Central memory CD4-positive, alpha-beta T cell (primary cell): ENCODE measurements at places on chromosomes 3 and 15.
A peak's percentile ranks its signal among the peaks of the same experiment; 100 is the strongest.

GRCh38 chr3:71090207-71090606 is 493.3 kb downstream of the FOXP1 start:
- DNase-seq, result no peak

GRCh38 chr3:134505485-134505884 is 19.6 kb downstream of the CEP63 start:
- DNase-seq, result no peak

- DNase-seq, result no peak
Measured at GRCh38 chr3:45606991-45607712, 12.6 kb downstream of the LIMD1 start.

- DNase-seq, result no peak
Measured at GRCh38 chr3:32136703-32137102, 30.3 kb downstream of the GPD1L start.

GRCh38 chr15:66897416-66897815 is 168.0 kb upstream of the SMAD3 start:
- DNase-seq, result no peak

DNA sequence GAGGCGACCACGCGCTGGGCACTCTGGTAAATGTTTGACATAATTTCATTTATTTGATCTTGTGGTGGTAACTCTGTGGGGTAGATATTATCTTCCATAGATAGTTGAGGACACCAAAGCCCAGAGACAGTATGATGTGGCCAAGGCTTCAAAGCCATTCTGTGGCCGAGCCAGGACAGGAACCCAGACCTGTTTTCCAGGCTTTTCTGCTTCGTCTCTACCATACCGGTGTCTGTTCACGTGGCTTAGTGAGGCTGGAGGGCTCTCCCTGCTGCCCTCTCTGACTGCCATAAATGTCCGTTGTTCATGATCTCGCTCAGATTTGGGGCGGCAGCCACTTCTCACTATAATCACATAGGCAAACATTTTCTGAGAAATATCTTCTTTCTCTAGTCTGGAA is 134.7 kb downstream of the PEX5L start:
- no peak for DNase-seq

DNA sequence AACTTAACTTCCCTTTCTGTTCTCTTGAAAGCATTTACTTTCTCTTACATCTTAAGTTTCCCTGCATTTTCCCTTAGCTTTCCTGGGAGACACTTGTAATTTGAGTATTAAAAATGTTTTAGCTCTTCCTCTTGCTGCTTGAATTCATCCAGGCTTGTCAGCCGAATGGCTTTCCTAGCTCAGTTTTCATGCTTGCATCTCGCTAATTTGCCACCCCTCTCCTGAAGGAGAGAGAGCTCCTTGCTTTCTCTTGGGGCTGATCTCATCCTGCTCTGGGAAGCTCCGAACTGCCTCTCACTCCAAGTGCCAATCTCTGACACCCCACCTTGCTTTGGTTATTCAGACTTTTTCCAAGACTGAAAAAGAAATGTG is 374.6 kb upstream of the TBL1XR1 start:
- DNase-seq, result no peak

DNA sequence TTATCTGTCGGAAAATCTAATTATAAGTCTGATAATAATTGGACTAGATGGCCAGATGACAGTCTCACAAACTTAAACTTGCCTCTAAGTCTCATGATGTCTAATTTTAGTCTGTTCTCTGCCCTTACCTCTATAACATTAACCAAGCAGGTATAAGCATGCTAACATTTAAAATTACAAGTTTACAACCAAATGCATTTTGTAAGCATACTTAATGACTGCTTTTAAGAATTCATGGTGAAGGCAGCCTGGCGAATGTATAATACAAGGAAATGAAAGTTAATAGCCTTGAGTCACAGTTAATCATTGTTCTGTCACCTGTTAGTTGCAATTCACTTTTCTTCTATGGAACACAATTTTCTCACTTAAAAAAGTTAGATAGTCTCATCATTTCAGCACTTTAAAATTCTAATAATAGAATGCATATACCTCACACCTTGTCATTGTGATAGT is 16.5 kb downstream of the BCHE start:
- no peak for DNase-seq

- no peak for DNase-seq
Measured at GRCh38 chr3:71521940-71522876, 61.3 kb downstream of the FOXP1 start.

DNA sequence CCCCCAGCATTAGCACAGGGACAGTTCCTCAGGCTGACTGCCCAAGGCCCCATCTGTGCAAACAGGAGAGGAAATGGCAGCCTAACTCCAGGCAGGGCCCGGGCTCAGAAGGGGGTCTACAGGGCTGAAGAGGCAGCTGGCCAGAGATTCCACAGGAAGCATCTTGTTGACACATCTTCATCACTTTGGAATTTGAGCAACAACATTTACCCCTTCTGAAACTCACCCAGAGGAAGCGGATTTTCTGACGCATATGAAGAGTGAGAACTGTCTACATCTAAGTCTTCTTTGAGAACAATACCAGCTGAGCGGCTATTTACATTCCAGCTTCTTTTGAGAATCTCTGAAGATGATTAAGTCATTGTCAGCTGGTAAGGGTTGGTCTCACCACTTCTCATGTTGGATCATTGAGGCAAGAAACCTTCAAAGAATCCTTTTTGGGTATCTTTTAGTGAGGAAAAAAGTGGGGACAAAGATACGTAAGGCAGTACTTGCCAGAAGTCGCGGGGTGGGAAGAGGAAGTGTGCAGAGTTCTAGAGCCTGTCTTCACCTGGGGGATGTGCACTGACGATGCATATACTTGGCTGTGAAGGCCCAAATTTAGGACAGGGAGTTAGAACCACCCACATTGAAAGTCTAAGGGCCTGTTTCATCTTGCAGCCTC is 25.4 kb upstream of the SRP14 start:
- no peak for DNase-seq

DNA sequence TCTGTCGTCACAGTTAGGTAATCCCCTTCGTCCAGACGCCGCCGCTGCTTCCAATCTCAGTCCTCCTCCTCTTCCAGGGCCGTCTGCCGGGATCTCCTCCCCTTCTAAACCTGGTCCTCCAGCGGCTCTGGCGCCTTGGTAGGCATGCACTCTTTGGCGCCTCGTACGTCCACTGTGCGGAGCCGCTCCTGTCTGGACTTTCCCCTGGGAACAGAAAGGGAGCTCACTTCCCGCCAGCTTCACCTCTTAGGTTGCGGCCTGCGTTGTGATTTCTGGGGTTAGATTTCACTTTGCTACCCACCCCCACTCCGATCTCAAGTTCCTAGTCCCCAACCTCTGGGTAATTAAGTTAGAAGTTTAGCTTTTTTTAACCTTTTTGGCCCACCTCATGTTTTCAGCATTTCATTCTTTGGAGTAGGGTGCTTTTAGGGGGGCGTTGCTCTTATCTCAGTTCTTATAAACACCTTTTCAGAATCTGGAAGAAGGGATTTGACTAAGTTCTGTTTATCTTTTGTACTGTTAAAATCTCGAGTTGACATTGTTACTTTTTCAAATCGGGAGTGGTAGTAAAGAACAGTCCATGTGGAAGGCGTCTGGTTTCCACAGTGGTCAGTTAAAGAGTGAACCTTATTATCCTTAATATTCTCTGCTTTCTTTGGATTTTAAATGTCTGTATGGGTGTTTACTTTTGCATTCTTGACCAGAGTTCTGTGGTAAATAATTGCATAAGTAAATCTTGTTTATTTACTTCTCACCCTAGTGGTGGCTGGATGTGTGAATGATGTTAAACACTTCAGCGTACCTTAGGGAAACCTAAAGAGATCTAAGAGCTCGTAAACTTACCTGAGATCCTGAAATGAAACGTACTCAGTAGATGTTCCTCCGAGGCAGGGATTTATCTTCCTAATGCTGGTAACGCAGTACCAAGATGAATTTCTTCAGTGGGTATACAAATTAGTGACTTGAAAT is 611 bp downstream of the CTDSPL2 start:
- DNase-seq, result peak; percentile 8

- peak; percentile 52 for DNase-seq
Measured at GRCh38 chr3:39378088-39378487, 5.1 kb upstream of the SLC25A38 start.

- DNase-seq, result no peak
Measured at GRCh38 chr15:62109982-62110851, 43.4 kb downstream of the C2CD4A start.

GRCh38 chr3:126100634-126101301 is 16.8 kb upstream of the SLC41A3 start:
- no peak for DNase-seq

DNA sequence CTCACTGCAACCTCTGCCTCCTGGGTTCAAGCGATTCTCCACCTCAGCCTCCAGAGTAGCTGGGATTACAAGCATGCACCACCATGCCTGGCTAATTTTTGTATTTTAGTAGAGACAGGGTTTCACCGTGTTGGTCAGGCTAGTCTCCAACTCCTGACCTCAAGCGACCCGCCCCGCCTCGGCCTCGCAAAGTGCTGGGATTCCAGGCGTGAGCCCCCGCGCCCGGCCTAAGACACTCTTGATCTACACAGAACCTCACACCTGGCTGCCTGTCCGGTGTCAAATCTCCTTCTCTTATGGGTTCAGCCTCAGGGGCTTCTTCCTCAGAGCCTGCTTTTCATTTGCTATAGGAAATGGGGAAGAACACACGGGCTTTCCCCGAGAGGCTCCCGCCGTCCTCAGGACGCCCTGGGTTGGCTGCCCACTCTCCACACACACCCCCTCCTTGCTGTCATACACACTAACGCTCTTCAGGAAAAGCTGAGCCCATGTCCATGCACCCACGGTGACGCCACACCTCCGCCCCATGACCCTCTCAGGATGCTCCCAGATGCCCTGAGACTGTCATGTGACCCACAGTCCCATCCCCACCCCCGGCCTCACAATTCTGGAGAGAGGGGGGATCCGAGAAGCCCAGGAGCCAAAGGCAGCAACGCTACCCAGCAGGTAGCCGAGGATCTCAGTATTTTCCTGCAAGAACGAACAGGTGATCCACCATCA is 10.4 kb downstream of the TMEM44 start:
- no peak for DNase-seq

DNA sequence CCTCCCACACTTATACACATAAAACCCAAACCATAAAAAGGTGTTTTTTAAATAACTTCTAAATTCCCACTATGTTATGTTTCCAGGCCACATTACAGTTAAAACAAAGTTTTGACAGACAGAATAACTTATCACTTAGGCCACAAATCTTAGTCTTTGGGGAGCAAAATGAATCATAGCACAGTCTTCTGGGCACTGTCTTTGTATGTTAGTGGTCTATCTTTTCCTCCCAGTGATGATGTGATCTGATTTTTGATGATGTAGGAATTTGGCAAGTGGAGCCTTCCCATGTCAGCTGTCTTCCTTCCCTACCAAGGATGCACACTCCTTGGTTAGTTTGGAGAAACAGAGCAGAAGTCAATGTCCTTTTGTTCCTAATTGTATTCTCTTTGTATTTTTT is 67.3 kb downstream of the THSD4 start:
- no peak for DNase-seq

- no peak for DNase-seq
Measured at GRCh38 chr3:95254061-95254460, 1191.2 kb downstream of the NSUN3 start.

- DNase-seq, result no peak
Measured at GRCh38 chr3:104368760-104369159, 997.9 kb upstream of the ALCAM start.

DNA sequence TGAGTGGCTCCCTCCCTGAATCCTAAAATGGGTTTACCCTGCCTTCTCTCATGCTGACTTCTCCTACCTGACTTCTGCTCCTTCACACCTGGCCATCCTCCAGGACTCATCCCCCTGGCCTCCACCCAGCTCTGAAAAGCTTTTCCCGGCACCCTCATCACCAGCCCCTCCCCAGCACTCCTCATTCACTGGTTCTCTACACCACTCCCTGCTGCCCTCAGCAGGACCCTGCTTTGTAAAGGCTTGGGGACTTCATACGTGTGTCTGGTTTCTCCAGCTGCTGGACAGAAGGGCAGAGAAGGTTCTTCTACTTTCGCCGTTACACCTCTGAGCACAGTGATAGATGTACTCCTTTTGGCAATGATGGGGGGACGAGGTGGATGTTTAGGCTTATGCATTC is 184.9 kb upstream of the UBE3A start:
- no peak for DNase-seq

DNA sequence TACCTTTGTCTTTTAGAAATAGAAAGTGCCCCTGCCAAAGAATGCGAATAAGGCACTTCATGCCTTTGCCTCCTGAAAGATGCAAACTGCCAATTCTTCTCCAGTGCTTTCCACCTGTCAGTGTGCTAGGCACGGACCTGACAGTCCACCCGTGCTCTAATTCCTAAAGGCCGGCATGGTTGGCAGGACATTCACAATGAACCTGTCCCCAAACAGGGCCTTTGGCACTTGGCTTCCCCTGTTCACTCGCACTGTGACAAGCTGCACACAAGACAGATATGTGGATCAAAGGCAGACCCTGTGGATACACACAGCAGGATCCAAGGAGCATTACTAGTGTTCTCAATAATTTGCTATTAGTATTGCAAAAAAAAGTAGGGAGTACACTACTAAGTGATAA is 505.7 kb upstream of the AGTR1 start:
- no peak for DNase-seq

DNA sequence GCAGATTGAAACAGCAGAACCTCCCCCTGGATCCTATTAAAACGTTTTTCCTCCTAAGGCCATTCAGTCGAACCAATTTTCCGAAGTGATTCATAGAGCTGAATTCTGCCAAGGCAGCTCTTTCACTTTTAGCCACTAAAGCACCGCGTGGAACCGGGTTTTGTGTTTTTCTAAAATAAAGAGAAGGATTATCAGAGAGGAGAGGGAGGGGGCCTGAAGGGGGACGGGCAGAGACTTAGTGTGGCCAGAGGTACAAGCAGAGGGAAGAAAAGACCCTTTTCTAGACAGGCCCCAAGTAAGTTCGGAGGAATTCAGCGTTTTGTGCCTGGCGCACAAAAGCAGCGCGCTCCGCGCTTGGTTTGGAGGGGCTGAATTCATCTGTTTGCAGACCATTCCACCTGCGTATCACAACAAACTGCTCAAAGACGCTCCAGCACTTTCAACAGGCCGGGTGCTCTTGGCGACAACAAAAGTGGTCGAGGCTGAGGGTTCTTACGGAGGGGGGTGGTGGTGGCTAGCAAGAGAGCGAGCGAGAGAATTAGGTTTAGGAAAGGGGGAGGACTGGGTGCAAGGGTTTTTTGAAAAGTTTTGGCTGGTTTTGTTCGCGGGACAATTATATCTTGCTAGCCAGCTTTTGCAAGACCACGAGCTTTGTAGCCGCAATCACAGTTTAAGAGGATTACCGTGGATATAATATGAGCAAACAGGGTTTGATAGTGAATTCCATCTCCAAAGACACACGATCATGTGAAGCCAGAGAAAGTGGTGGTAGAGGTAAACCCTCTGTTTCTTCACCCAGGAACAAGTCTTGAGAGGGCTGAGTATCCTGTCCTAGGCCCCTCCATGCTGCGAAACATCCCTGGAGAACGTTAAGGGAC is 1.2 kb upstream of the FEZF2 start:
- no peak for DNase-seq

DNA sequence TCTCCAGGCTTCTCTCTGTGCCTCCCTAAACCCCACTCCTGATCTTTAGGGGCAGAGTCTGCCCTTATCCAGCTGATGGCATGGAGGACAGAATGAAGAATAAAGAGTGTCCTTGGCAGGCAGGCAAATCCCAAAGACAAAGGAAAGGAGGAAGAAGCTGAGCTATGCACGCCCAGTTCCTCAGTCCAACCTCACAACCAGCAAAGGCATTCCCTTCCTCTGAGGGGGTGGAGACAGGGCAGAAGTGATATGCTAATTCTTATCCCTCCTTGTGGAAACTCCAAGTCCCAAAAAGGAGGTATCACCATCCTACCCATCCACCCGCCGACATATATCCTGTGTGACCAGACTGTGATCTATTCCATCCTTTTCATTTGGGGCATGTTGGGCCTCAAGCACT is 10.5 kb upstream of the CCDC54 start:
- no peak for DNase-seq

- no peak for DNase-seq
Measured at GRCh38 chr15:43186003-43186353, 775 bp downstream of the CCNDBP1 start.
